ENCODE measurements at places on chromosomes 7 and 10.

GRCh38 chr7:158025686-158026600 is 561.7 kb downstream of the PTPRN2 start:
- DNase-seq = no peak

DNA sequence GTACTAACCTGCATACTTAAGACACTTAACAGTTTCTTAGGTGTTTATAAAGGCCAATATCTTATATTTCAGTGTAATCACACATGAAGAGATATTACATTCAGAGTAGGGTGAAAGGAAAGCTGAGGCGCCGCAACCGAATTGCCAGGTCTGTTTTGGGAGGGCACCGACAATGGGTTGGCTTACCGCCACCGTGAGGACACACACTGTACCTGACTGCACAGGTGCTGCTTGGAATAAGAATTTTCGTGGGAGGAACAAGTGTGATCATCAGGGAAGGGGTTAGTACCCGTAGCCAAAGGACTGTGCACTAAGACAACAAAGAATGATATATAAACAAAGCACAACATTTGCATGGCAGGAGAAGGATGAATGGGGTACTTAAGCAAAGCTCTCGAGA is 591.8 kb downstream of the SUGCT start:
- DNase-seq = no peak

- no peak for DNase-seq
Measured at GRCh38 chr10:15863733-15864132, 3.4 kb upstream of the MINDY3 start.

DNA sequence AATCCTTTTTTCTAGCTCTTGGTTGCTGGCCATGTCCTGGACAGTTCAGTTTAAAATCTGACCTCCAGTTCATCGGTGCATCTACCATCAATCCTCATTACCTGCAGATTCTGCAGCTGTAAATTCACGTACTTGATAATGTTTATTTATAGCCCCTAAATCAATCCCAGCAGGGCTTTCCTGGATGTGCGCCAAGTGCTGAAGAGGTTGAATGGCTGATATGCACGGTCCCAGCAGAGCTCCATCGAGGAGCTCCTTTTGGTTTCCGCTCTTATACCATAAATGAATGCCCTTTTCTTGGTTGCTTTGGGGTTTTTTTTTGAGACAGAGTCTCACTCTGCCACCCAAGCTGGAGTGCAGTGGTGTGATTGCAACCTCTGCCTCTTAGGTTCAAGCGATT is 91.2 kb upstream of the CCZ1B start:
- DNase-seq = no peak

DNA sequence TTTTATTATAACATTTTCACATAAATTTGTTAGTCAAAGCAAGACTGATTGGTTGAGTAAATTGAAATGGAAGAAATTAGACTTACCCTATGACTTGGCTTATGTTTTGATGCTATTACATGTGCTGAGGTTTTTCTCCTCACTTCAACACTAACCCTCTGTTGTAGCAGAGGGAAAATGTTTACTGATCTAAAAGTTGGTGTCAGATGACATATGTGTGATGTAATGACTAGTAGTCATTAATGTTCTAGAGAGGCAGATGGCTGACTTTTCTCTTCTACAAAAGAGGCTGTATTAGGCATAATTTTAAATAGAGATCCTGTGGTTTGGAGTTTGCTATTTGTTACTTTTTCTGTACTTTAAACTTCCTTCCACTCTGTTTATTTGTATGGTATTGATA is 266.0 kb downstream of the BBS9 start:
- DNase-seq = no peak

DNA sequence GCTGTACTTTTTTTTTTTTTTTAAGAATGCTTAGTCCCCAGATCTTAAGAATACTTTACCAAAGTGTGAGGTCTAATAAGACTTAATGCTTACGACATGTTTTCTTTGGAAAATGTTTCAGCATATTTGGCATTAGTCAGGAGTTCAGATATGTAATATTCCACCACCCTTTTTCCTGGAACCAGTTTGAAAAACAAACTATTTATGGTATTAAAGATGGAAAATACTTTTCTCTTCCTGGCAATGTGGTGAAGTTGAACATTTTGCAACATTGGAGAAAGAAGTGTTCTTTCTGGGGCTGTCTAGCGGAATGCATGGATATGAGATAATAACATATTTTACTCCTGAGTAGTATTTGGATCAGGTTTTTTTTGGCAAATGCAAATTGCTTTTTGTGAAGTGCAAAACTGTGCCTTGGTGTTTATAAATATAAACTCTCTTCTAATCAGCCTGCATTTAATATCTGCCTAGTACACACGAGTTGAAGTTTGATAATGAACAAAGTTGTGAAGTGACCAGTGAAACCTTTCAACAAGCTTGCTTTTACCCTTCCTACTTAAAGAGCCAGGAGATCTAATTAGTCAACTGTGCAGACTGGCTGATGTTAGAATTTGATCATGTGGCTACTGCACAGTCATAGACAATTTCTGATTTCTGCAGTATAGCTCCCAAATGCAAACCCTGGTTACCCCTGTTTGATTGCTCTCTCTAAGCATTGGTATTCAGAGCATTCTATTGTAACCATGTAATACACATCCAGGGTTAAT is 20.9 kb downstream of the MAP3K8 start:
- no peak for DNase-seq

GRCh38 chr10:24010436-24010970 is 198.4 kb upstream of the KIAA1217 start:
- DNase-seq = no peak

Data from stimulated activated CD8-positive, alpha-beta memory T cell treated with anti-CD3 and anti-CD28 coated beads, Interleukin-15, amount 100 ng/mL, for 4 hours (primary cell).